ENCODE measurements at places on chromosomes 16 and 17. TPM values are rescaled to one million over a fixed set of nuclear protein-coding genes. Genes with fewer than 3 reads are reported as not detected.
A peak's percentile ranks its signal among the peaks of the same experiment; 100 is the strongest.

The FOXN1 gene
- not detected for total RNA-seq

The MYO15B gene
- 0.88 TPM for total RNA-seq

The SLC22A31 gene
- total RNA-seq = not detected

The ADAT1 gene
- total RNA-seq = 54.8 TPM

The SALL1 gene
- under 0.01 TPM for total RNA-seq

The CCDC57 gene
- total RNA-seq = 21.0 TPM

The SAMD14 gene
- total RNA-seq = 2.7 TPM

The OR4D1 gene
- total RNA-seq = not detected

The TAT gene
- total RNA-seq = under 0.01 TPM

The MPDU1 gene
- total RNA-seq = 60.1 TPM

The TBC1D3K gene
- not detected for total RNA-seq

The CCL8 gene
- 0.36 TPM for total RNA-seq

The CD79B gene
- total RNA-seq = 0.36 TPM

The TBC1D26 gene
- under 0.01 TPM for total RNA-seq

DNA sequence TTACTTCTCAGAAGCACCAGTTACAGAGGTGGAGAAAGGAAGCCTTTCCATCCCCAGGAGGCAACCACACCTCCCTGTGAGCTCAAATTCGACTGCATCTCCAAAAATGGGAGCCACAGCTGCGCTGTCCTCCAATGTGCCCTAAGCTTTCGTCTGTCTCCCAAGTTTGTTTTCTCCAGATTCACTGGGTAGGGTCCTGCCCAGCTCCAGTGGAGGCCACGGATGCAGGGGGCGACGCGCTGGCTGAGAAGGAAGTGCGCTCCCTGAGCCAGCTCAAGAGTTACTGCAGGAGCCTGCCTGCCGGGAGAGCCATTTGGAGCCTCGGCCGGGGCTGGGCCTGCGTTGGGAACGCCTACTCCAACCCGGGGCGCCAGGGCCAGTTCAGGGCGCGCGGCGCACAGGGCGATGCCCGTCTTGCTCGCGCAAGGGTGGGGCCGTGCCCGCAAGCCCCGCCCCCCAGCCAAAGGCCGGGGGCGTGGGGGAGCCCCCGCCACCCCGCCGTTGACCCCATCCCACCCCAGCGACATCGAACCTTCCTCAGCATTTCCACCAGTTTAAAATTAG, 19.5 kb downstream of the SIAH1 start:
- peak; percentile 90 for DNase-seq

DNA sequence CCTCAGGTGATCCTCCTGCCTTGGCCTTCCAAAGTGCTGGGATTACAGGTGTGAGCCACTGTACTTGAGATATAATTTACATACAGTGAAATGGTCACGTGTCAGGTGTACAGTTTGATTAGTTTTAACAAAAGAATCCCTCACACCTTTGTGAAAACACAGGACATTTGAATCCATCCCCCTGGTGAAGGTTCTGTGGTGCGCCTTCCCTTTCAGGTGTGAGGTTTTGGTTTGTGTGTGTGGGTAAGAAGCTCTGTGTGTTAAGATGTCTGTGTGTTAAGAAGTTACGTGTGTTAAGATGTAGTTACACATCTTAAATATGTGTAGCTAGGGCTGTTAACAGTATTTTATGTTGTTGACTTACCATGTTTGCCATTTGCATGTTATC, 4.4 kb downstream of the SEC14L1 start:
- no peak for DNase-seq

- DNase-seq = peak; percentile 94
Measured at GRCh38 chr17:62653002-62653825, 25.7 kb downstream of the MRC2 start.

- no peak for DNase-seq
Measured at GRCh38 chr17:69581061-69581961, 166.8 kb downstream of the MAP2K6 start.

DNA sequence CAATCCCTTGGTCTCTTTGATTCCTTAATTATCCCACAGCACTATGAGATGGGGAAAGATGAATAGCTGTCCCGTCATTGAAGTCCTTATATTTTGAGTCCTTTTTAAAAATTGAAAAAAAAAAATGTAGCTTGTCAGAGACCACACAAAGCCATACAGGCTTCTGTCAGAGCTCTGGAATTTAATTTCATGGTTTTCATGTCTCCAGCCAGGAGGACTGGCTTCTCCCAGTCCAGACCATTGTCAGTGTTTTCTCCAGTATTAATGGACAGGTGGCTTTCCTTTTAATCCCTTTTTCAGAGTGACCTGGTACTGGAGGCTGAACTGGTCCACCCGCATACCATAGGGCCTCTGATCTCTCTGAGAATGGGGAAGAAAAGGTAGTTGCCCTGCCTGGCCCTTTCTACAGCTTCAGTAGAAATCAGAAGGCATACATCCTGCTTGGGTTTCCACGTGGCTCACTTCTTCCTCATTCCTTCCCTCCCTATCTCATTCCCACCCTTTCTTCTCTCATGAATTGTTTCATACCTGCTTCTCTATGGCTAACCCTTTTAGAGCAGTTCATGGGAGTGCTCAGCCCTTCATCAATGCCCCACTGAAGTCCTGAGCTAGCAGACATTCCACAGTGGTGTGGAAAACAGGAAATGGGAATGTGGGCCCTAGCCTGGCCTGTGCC, 29.1 kb downstream of the TRIM16 start:
- no peak for DNase-seq

- no peak for DNase-seq
Measured at GRCh38 chr17:72351365-72351764, 230.5 kb downstream of the SOX9 start.

DNA sequence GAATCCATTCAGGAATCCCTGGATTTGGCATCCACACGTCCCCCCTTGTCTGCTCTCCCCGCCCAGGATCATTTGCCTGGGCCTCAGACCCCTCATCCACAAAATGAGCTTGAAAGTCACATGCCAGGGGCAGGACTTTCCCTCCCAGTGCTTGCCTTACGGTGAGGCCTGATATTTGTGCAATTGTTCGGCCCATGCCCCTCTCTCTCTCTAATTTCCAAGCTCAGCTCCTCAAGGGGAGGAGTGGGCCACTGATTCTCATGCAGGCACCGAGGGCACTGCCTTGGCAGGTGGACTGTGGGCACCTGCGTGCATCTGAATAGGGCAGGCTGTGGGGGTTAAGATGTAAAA, 267.2 kb upstream of the FOXF1 start:
- no peak for DNase-seq

GRCh38 chr16:87844120-87844733, 25.1 kb downstream of the SLC7A5 start:
- peak; percentile 98 for DNase-seq

DNA sequence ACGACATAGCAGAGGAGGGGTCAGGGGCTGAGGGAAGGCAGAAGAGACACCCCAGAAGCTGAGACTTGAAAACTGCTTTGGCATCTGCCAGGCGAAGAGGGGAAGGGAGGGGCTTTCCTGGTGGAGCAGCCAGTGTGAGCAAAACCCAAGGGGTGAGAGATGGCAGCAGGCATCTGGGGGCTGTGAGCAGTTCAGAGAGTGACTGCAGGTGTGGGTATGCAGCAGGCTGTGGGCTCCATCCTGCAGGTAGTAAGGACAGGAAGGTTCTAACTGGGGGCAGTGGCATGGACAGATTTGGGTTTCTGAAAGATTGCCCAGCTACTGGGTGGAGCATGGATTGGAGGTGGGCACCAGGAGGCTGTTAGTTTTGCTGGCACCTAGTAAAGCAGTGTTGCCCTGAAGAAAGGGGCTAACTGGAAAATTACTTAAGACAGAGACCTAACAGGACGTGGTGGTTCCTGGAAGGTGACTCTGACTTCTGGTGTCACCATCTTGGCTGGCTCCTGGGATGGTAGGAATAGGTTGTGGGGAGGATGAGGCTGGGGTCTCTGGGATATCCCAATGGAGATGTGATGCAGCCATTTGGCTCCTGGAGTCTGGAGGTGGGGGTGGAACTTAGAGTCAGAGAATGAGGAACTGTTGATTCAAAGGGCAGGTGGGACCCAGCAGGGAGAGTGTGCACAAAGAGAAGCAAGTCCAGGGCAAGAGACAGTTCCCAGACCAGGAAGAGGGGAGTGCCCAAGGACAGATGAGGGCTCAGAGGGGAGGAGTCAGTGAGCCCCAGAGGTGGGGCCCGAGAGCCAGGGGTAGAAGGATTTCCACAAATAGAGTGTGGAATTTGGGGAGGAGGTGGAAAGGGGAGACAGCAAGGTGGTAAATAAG, 11.2 kb downstream of the BCL7C start:
- DNase-seq = no peak

- DNase-seq = no peak
Measured at GRCh38 chr17:12227547-12227946, 206.9 kb downstream of the MAP2K4 start.

DNA sequence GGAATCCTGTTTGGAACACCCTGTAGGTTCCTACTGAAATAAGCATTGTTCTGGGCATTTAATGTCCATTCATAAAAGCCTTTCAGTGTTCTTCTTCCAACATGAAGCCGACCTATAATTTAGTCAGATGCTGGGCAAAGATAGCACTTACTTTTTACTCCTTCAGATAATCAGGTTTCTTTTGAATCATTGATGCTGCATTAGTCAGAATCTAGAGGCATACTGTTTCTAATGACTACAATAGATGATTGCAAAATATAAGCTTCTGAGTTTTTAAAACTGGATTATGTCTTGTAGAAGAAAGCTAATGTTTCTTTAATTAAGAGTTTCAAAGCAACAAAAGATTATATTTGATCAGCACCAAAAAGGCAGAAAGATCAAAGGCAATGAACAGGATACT, 16.0 kb downstream of the MMD start:
- DNase-seq = no peak

GRCh38 chr16:86777381-86777946, 199.1 kb downstream of the FOXL1 start:
- DNase-seq = no peak

DNA sequence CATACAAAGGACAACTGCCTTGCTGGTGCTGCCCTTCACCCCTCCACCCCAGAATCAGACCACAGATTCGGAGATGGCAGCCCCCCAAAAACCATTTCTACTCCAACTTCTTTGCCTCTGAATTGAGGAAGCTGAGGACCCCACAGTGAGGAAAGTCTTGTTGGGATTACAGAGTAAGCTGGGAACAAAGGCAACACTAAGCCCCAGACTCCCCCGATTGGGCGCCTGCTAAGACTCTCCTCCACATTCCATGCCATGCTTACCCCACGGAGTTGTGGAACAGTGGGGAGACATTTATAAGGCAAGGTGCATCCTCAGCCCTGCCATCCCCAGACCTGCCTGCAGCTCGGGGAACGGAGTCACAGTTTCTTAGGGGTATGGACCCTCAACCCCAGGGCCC, 1.9 kb downstream of the GIT1 start:
- DNase-seq = no peak

GRCh38 chr17:29582772-29583171, 6.7 kb downstream of the GIT1 start:
- peak; percentile 68 for DNase-seq

DNA sequence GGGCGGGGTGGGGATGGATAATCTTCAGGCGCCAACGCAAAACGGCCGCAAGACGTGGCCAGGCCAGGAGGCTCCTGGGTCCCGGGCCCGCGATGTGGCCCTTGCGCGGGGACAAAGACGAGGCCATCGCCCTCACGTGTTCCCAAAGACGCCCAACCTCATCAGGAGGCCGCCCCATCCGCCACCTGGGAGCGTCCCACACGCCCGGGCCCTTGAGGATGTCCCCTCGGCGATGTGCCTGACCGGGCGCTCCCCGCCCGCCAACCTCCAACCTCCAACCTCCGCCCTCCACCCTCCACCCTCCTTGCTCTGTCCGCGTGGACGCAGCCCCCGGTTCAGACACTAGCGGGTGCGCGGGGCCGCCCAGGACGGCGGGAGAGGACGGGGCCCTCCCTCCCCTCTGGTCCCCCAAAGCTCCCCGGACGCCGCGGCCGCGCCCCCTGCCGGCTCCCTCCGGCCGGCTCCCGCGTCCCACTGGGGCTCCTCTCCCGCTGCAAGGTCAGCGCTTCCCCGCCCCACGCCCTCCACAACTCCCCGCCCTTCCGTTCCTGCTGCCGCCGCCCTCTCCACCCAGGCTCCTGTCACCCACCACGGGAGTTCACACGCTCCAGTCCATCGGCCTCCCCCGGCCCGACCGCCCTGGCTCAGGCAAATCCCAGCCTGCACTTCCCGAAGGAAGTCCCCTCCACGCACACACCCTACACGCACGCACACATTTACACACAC, 250.8 kb upstream of the RPL38 start:
- DNase-seq = no peak

- no peak for DNase-seq
Measured at GRCh38 chr16:30637944-30638343, 12.8 kb upstream of the PRR14 start.

GRCh38 chr17:32510466-32510865, 23.7 kb downstream of the CDK5R1 start:
- DNase-seq = no peak

- peak; percentile 96 for DNase-seq
Measured at GRCh38 chr16:57479976-57480753, 6.1 kb downstream of the DOK4 start.

- no peak for DNase-seq
Measured at GRCh38 chr16:59975953-59976352, 1241.8 kb upstream of the GOT2 start.

GRCh38 chr17:35559495-35560210, 966 bp downstream of the SLFN14 start:
- DNase-seq = no peak

GRCh38 chr17:73429440-73430164, 117.8 kb upstream of the CDC42EP4 start:
- DNase-seq = peak; percentile 98

- no peak for DNase-seq
Measured at GRCh38 chr16:75710344-75710743, 9.1 kb upstream of the DUXB start.

DNA sequence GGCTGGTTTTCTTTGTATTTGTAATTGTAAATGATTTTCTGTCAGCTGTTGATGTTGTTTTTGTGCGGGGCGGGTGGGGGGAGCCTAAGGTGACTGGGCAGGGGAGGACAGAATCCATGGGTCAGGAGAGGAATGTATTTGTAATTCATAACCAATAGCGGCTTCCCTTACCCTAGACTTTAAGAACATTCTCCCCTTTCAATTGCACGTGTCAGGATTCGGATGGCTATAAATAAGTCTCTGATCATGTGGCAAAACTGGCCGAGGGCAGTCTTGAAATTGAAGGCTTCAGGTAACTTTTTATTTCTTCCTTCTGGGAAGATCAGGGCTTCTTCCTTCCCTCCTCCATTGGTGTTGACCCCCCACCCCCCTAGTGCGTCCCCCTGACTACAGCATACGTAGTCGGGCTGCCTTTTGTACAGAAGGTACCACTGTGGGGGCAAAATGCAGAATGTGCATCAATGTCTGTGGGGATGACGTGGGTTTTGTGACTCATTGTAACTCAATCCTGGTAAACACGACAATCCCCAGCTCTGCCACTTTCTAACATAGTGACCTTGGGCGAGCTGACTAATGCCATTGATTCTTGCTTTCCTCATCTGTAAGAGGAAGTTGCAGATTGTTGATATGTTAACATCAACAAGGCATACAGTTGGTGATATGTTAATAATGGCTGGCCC, 16.2 kb downstream of the MARCHF10 start:
- peak; percentile 84 for DNase-seq

- DNase-seq = no peak
Measured at GRCh38 chr17:19833914-19834313, 33.8 kb downstream of the ULK2 start.
